Smooth muscle cell of the umbilical artery (primary cell): ENCODE measurements at places on chromosomes 11 and 22. TPM values are rescaled to one million over a fixed set of nuclear protein-coding genes. Genes with fewer than 3 reads are reported as not detected.

The SUN2 gene
- 83.4 and 109 TPM in 2 replicates for total RNA-seq

The SCGB2A2 gene
- total RNA-seq: not detected in 2 replicates

The TMEM191C gene
- 0.30 and 1.6 TPM in 2 replicates for total RNA-seq

The GAS2L1 gene
- total RNA-seq: 7.4 and 17.1 TPM in 2 replicates

The SLC22A12 gene
- total RNA-seq: not detected in 2 replicates
